ENCODE measurements at places on chromosomes 1 and 21.

DNA sequence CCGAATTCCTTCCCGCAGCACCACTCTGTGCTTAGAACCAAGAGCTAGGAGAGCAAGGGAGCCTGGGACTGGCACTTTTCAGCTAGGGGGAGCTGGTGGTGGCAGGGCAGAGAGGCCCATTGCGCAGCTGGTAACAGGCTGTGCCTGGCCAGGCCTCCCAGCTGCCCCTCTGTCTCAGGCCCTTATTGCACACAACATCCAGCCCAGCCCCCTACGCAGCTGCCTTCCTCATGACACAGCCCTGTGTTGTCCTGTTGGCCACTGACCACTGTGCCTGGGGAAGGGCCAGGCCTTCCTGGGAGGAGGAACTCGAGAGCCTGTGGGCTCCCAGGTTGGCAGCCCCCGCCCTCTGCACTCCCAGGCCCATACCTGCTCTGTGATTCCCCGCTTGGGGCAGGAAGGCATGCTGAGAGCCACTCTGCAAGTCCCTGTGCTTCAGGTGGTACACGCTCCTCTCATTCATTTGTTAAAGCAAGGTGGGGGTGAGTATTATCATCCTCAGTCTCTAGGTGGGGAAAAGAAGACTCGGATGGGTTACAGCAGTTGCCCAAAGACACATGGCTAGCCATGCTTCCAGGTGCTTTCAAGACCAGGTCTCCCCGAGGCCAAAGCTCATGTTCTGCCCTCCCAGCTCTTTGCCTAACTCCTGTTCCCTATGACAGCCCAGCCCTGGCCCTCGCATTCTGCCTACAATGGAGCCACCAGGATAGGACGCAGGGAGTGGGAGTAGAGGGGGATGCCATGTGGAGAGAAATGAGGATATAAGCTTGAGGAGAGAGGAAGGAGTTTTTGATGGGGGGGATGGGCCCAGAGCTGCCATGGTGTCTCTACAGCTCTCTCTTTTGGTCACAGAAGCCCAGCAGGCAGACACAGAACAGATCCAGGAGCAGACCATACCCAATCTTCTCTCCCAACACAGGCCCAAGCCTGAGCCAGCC lies 81.8 kb downstream of the TMEM53 start:
- no peak for DNase-seq

GRCh38 chr21:35831230-35831629 lies 229.1 kb downstream of the SETD4 start:
- DNase-seq: no peak

GRCh38 chr1:211009944-211010343 lies 124.0 kb downstream of the KCNH1 start:
- no peak for DNase-seq

GRCh38 chr1:15132965-15133364 lies 20.6 kb upstream of the TMEM51 start:
- DNase-seq: no peak
